RPMI7951 (cell line): ENCODE measurements at places on chromosomes 4 and X. TPM values are rescaled to one million over a fixed set of nuclear protein-coding genes. Genes with fewer than 3 reads are reported as not detected.

Gene KIT
- 0.20 and 0.48 TPM in 2 replicates for total RNA-seq

Gene C1QTNF7
- not detected in 2 replicates for total RNA-seq

Gene TMEM154
- 0.59 and 0.60 TPM in 2 replicates for total RNA-seq

Gene ANKRD50
- 9.5 and 11.4 TPM in 2 replicates for total RNA-seq

Gene PRKG2
- total RNA-seq = not detected in 2 replicates

DNA sequence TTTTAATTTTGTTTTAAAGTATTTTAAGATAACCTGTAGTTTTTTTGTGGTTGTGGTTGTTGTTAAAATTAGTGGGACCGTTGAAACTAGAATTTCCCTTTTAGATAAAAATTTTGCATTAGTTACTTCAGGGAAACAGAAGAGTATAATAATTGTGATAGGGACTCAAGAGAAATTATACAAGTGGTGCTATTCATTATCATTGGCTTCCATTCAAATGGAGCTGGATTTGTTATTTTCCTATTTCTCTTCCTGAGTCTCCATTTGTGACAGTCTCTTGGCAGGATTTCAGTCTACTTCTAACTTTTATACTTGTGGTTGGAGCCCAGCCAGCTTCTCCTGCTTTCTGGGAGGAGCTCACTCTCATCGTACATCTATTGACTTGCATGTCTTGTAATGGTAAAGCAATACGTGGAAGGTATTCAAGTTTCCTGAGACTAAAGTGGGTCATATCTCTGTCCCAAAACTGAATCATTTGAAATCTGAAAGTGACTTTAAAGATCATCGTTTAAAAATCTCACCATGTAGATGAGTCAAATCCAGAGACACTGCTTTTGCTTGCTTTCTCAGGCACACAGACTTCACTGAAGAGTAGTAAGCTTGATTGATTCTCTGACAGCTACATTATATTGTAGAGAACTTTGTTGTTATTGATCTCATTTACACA, 155.8 kb downstream of the RPA4 start:
- peak; percentile 33 for DNase-seq

DNA sequence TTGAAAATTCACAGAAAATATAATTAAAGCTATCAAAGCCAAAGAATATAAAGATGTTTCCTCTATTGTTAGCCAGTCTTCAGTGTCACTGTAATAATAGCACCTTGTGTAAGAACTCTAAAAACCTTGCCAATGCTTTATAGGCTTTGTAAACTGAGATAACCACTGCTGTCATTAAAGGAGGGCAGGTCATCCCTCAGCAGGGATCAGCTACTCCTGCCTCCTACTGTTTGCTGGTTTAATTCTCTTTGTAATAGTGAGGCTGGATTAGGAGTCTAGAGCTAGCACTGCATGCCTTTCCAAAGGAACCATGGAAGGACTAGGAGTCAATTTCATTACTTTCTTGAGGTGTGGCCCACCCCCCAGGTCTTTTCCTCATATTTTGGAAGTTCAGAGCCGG, 46.2 kb downstream of the FHIP1A start:
- no peak for DNase-seq

GRCh38 chrX:46551494-46552128, 6.4 kb upstream of the ZNF674 start:
- peak; percentile 63 for DNase-seq

GRCh38 chr4:868421-868820, 42.5 kb upstream of the CPLX1 start:
- no peak for DNase-seq

GRCh38 chr4:114057746-114058145, 78.3 kb upstream of the ARSJ start:
- DNase-seq = no peak

DNA sequence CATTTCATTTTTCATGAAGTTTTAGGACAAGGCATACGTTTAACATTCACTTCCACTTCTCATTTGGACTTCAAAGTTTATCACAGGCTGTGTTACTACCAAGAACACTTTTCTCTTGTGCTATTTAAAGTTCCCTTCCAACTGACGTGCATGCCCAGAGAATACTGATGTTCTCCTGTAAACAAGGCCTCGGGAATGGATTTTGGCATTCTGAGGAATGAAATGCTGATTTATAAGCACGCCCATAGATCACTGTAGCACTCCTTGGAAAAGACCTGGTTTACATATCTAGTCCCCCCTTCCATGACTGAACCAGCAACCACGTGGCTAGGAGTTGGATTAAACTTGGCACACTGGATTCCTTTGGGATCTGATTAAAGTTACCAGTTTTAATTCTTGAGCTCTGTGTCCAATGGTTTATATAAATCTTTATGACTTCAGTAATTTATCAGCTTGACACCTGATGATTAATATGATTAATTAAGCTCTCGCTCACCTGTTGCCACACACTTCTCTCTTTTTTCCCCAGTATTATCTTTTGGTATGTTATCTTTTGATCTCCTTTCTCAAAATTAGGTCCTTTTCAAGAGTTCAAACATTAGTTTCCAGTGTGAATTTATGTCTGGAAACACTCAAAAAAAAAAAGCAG, 122.4 kb upstream of the HAND2 start:
- DNase-seq = no peak

GRCh38 chr4:153804722-153805121, 15.8 kb upstream of the SFRP2 start:
- no peak for DNase-seq

GRCh38 chr4:145779319-145779801, 99.4 kb downstream of the C4orf51 start:
- DNase-seq = no peak

DNA sequence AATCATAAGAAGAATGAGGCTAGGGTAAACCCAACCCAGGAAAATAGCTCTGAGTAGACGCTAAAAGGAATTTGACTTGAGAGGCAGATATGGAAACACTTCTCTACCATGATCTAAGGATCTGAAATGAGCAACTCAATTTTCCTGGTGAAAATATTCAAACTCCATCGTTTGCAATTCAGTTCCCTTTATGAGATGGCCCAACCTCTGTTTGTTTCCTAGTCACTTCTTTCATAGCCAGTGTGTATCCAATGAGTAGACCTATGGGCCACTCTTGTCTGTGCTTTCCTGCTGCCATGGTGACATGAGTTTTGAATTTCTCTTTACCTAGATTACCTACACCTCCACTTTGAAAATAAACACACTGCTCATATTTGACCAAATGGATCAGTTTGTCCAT, 176.2 kb upstream of the GPRIN3 start:
- no peak for DNase-seq
